Lower leg skin (tissue), 4 donors: ENCODE measurements at places on chromosomes 6 and 20.

DNA sequence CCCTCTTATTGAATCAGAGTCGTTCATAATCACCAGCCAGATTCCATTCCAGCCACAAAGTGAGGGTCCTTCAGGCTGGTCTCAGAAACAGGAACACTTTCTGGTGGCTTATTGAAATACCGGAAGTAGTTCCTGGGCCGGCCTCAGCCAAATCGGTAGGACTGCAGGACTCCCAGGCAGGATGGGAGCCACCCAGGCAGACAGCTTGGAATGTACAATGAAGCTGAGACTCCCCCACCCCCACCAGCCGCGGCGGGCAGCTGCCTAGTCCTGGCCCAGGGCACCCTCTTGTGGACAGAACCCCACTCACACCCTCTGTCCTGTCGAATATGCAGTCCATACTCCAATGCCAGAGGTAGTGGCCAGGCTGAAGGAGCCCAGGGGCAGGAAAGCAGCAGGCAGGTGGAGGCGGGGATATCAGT lies 43.8 kb downstream of the MDFI start:
- DNase-seq: peak; percentile 78

- DNase-seq: no peak
Observed at GRCh38 chr20:61203320-61203719, 48.7 kb upstream of the CDH4 start.

DNA sequence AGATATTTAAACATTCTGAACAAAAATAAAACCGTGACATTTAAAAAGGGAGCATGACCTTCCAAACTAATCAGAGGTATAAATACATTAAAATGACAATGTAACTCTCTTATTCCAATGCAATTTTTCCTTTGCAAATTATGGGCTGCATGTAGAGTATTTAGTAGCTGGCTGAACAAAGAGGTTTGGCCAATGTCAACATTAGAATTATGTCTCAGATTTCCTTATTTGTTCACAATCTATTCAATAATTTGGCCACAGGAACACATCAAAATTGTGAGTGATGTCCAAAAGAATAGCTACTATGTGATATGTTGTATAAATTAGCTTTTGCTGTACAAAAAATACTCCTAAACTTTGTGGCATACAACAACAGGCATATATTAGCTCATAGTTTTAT lies 580.0 kb upstream of the MARCKS start:
- no peak for DNase-seq

DNA sequence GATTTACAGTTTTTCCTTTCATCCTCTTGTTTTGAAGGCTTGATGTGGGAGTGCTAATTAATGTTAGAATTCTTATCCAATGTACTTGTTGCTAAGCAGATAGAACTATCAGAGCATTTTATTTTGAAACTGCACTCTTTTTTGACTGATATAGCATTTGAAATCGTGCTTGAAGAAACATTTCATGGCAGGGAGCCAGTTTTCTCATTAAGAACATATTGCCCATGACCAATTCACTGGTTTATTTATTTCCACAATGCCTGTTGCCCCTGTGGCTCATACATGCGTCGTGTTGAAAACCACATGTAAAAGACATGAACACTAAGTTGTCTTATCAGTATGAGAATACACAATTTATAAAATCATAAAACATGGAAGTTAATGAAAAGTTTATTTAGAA lies 479.7 kb upstream of the FLRT3 start:
- no peak for DNase-seq

DNA sequence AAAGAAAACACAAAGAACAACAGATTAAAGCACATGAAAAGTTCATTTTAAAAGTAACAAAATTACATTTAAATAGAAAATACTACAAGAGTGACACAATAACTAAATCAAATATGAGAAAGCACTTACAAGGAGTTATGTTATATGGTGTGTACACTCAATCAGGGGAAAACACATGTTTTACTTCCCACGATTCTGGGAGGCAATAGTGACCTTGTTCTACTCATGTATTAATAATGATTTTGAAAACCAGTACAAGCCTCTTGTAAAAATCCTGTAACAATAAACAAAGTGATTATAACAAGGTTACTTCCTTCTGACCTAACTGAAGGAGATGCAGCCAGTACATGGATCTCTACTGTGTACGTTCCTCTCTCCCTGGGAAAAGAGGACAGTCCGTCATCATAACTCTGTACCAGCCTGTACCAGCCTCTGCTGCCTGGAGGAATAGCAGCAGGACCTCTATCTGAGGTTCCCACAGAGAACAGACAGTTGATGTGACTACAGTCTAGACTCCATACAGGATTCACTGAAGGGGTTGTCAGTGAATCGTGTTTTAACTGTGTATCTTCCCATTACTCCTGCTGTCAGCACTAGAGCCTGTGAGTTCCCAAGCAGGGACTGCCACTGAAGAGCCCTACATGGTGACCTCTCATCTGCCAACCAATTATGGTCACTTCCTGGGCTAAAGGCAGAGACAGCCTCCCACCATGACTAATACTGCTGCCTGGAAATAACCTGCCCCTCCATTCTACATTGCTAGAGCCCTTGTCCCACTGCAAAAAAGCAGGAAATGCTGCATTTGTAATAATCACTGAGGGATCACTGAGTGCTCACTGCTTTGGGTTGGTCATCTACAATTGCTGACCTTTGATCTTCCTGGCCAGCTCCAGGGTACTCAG lies 149.7 kb downstream of the KIF16B start:
- DNase-seq: no peak

- DNase-seq: no peak
Observed at GRCh38 chr6:73062837-73063236, 162.5 kb downstream of the KHDC1L start.

DNA sequence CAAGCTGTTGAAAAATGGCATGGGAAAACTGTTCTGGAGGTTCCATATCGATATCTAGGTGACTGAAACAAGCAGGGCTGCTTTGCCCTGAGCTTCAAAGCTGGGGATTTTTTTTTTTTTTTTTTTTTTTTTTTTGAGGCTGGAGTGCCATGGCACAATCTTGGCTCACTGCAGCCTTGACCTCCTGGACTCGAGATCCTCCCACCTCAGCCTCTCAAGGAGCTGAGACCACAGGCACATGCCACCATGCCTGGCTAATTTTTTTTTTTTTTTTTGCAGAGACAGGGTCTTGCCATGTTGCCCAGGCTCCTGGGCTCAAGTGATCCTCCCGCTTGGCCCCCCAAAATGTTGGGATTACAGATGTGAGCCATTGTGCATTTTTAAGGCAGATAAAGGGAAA lies 11.0 kb downstream of the ERGIC3 start:
- DNase-seq: no peak

DNA sequence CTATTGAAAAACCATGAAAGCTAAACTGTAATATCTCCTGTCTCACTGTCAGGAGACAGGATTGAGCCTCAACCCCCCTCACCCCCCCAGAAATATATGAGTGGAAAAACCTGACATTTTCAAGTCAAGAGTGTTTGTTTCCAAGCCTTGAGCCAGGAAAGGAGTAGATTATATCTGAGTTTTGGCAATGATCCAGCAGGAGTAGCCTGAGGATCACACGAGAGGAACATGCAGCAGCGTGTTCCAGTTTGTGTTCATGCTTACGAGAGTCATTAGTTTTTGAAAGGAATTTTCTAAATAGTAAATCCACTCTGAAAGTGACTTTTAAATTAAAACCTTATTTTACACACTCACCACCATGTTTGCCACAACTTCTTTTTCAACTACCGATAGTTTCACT lies 15.8 kb downstream of the IL22RA2 start:
- no peak for DNase-seq

DNA sequence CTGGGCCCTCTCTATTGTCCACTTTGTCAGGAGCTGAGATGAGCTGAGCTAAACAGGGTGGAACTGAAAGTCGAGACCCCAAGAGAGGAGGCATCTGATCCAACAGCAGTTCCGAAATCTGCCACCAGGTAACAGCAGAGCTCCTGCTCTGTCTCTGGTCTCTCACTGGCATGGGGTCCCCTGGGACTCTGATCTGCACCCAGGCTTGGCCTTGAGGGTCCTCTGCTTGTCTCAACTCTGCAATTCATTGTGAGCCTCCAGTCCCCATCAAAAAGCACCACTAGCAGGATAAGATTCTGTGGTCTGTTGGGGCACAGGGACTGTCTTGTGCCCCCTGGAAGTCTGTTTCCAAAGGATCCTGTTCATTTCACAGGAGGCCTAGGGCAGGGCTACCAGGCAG lies 62.5 kb upstream of the TOP1 start:
- DNase-seq: no peak

GRCh38 chr20:56200456-56200855 lies 48.1 kb upstream of the MC3R start:
- DNase-seq: no peak

- DNase-seq: no peak
Observed at GRCh38 chr6:11865680-11866300, 87.2 kb upstream of the ADTRP start.

- DNase-seq: no peak
Observed at GRCh38 chr20:35735826-35736470, 6.1 kb downstream of the RBM39 start.

DNA sequence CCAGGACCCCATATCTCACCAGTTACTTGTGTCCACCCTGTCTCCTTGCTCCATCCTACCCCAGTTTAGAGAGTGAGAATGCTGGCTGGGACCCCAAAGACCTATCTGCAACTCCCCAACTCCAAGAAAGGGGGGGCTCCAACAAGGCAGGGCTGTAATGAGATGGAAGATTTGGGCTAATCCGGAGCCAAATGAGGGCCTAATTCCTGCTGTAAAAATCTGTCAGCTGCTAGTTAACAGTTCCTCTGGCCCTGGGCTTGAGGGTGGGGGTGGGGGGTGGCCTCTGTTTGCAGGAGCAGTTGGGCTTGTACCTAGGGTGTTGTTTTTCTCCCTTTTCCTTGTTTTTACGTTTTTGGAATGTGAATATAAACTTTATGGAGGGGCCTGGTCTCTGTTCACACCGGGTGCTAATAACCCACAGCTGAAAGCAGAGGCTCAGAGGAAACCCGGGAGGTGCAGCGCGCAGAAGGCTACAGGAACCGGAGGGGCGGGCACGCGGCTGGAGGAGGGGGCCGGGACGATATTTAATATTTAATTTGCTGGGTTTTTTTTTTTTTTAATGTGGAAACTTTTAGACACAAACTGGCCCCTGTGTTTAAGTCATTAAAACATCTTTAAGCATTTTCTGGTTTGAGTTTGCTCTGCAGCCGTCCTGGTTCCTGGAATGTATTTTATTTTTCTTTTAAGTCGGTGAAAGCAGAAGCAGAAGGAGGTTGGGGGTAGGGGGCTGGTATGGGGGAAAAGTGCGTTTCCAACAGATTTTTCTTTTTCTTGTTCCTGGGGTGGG lies 70.7 kb downstream of the NCR2 start:
- DNase-seq: no peak

GRCh38 chr20:37297066-37297736 lies 7.7 kb downstream of the MANBAL start:
- DNase-seq: no peak
